Erythroblast (primary cell): ENCODE measurements at places on chromosomes 1 and 21.

DNA sequence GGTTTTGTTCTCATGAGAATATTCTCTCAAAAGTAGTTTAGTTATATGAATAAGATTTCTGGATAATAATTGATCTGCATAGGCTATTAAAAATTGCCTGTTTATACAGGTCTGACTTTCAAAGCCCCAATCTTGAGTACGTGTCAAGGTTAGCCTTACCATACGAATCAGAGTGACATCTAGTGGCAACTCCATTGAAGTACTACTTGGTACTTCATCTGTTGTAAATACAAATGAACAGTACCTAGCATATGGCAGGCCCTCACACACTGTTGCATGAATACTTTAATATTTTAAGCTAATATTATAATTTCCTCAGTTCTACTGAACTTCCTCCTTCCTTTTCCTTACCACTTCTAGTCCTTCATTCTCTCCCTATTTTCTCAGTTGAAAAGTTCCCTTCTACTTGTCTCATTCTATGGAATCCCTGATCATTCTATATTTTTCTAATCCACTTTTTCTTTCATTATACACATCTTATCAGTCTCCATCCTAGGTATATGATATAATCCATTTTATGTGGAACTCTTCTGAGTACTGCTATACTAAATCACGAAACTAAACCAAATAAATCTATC, 101.2 kb downstream of the AKT3 start:
- DNase-seq: peak; percentile 55

- no peak for DNase-seq
Measured at GRCh38 chr1:67736750-67737149, 51.7 kb downstream of the GADD45A start.

GRCh38 chr1:17719874-17720273, 35.3 kb upstream of the ACTL8 start:
- no peak for DNase-seq

GRCh38 chr1:226643177-226643576, 94.6 kb downstream of the STUM start:
- no peak for DNase-seq

DNA sequence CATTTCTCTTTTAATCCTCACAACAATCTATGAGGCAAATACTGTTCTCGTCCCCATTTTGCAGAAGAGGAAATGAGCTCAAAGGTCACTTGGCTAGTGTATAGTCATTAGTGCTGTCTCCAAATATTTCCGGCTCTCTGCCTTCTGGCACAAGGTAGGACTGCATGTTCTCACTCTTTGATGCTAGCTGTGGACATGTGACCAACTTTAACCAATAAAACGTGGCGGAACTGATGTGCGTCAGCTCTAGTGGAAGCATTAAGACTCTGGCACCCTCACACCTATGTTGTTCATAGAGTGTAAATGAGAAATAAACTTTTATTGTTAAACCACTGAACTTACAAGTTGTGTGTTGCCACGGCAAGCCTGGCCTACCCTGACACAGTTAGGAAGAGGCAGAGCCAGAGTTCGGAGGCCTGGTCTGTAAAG, 5.0 kb upstream of the KIF21B start:
- no peak for DNase-seq
